ENCODE measurements at places on chromosomes 1 and 21.

GRCh38 chr1:235023711-235024439, 104.8 kb downstream of the TOMM20 start:
- peak; percentile 39 for DNase-seq

DNA sequence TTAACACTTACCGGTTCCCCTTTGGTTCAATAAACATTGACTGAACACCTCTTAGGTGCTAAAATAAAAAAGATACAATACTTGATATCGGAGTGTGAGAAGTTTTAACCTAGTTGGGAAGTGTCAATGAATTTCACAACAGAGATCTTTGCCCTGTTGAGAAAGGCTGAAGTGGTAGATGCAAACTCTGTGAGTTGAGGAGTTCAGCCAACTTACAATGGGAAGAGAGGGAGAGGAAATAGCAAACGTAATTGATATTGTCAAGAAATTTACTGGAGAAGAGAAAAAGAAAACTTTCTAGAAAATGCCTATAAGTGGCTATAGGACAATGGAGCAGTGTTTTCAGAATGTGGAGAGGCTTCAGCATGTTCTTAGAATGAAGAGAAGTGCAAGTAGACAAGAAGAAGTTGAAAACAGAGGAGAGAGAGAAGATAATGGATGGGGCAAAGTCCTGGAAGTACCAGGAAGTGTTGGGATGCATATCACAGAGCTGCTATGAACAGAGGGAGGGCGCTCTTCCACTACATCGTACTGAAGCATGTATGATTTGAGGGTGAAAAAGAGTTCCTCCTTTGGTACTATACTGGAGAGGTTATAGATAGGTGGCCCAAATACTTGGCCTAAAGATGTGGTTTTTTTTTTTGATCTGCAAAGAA, 48.9 kb downstream of the MEF2D start:
- no peak for DNase-seq

GRCh38 chr1:89908672-89909436, 86.1 kb upstream of the ZNF326 start:
- DNase-seq = peak; percentile 64

- no peak for DNase-seq
Observed at GRCh38 chr1:168164771-168165170, 14.0 kb upstream of the TIPRL start.

DNA sequence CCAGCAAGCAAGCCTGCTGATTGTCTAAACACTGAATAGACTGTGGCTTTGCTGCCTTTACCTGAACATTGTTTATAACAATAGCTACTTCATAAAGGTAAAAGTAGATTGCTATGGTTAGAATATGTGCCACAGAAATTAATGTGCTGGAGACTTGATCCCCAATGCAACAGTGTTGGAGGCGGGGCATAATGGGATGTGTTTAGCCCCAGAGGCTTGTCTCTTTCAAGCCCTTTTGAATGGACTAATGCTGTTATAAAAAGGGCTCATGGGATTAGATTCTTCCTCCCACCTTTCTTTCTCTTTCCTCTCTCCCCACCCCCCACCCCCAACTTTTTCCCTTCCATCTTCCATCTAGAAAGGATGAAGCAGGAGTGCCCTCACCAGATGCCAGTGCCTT, 80.2 kb upstream of the PPP2R5A start:
- DNase-seq = no peak
